ENCODE measurements at places on chromosomes 5 and 9. TPM values are rescaled to one million over a fixed set of nuclear protein-coding genes. Genes with fewer than 3 reads are reported as not detected.
A peak's percentile ranks its signal among the peaks of the same experiment; 100 is the strongest.

DCAF12 gene
- total RNA-seq: 23.0 TPM

HTR1A gene
- total RNA-seq: not detected

CFAP157 gene
- not detected for total RNA-seq

TERT gene
- total RNA-seq: not detected

YIPF5 gene
- 14.7 TPM for total RNA-seq

LIX1 gene
- total RNA-seq: not detected

GABRA1 gene
- total RNA-seq: not detected

SNCAIP gene
- 0.66 TPM for total RNA-seq

FOXD4L6 gene
- total RNA-seq: not detected

THOC3 gene
- 5.9 TPM for total RNA-seq

GDNF gene
- total RNA-seq: 89.0 TPM

- no peaks in the 10 kb centered on the region for H3K4me1 ChIP-seq
- H3K36me3 ChIP-seq: no peaks in the 10 kb centered on the region
- no peak overlapping the region for H3K27ac ChIP-seq
- no peak for DNase-seq
- H3K27me3 ChIP-seq: no peaks in the 10 kb centered on the region
- no peak overlapping the region for H3K4me3 ChIP-seq
Measured at GRCh38 chr9:91374939-91375338, 13.2 kb upstream of the AUH start.

DNA sequence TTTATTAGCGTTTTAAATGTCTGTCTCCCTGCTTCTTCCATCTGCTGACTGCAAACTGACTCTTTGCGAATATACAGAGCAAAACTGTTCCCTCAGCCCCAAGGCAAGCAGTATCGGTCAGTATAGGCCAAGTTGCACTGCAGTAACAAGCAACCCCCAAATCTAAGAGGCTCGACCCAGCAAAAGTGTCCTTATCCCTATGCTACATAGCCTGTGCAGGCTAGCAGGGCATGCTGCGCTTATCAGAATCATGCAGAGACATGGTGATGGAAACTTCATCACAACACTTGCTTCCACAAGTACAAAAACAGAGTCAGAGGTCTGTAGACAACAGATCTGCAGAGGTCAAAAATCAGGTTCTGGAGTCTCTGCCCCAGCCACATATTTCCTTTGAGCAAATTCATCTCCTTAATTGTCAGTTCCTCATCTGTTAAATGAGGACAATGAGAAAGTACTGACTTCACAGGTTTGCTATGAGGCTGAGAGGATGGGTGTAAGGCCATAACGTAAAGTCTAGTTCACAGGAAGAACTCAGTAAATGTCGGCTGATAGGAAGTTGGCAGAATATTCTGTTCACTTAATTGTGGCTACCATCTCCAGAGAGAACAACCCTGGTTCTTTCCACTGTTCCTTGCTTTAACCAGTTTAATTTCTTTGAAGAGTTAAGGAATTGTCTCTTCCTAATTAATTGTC is 9.6 kb upstream of the IL17B start:
- H3K36me3 ChIP-seq: no peaks in the 10 kb centered on the region
- no peak overlapping the region for H3K4me3 ChIP-seq
- H3K27me3 ChIP-seq: no peaks in the 10 kb centered on the region
- H3K4me1 ChIP-seq: peaks cover 21% of the 10 kb centered on the region
- H3K27ac ChIP-seq: peak overlapping the region; percentile 63
- no peak for DNase-seq

- no peak for DNase-seq
- H3K4me1 ChIP-seq: no peaks in the 10 kb centered on the region
- no peak overlapping the region for H3K4me3 ChIP-seq
- H3K27me3 ChIP-seq: no peaks in the 10 kb centered on the region
- H3K27ac ChIP-seq: no peak overlapping the region
Measured at GRCh38 chr5:82820961-82821845, 256.0 kb downstream of the TMEM167A start.

GRCh38 chr5:41788941-41789368 is 81.3 kb downstream of the OXCT1 start:
- H3K27ac ChIP-seq: no peak overlapping the region
- H3K36me3 ChIP-seq: no peaks in the 10 kb centered on the region

- peak overlapping the region; percentile 50 for H3K27ac ChIP-seq
- peak; percentile 66 for DNase-seq
- no peaks in the 10 kb centered on the region for H3K27me3 ChIP-seq
- H3K4me3 ChIP-seq: no peak overlapping the region
- H3K4me1 ChIP-seq: peaks cover 13% of the 10 kb centered on the region
- H3K36me3 ChIP-seq: peaks cover 91% of the 10 kb centered on the region
Measured at GRCh38 chr9:121765021-121765950, 113.9 kb downstream of the DAB2IP start.

- no peaks in the 10 kb centered on the region for H3K4me1 ChIP-seq
- DNase-seq: no peak
- no peaks in the 10 kb centered on the region for H3K27me3 ChIP-seq
Measured at GRCh38 chr5:44942524-44943001, 133.8 kb downstream of the MRPS30 start.

GRCh38 chr9:124855944-124856765 is 2.9 kb downstream of the WDR38 start:
- peaks cover 35% of the 10 kb centered on the region for H3K4me1 ChIP-seq
- H3K27ac ChIP-seq: no peak overlapping the region
- peaks cover 49% of the 10 kb centered on the region for H3K36me3 ChIP-seq
- H3K27me3 ChIP-seq: no peaks in the 10 kb centered on the region
- DNase-seq: no peak
- H3K4me3 ChIP-seq: no peak overlapping the region

DNA sequence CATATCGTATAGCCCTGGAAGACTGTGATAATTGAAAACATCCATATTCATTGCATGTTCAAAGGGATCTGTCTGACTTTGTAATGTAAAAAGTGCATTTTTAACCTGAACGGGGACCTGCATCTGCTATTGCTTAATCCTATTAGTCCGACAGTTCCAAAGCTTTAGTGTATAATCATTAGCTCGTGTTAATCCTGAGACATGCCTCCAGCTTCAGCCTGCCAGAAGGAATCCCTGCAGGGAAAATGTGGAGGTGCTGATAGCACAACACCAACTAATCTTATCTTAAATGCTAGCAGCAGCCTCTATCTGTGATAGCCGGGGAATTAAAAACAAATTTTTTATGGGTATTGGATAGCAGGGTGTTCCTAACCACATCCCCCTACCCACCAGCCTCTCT is 495.2 kb downstream of the TLE4 start:
- peaks cover 13% of the 10 kb centered on the region for H3K4me1 ChIP-seq
- H3K4me3 ChIP-seq: no peak overlapping the region
- no peaks in the 10 kb centered on the region for H3K27me3 ChIP-seq

- H3K27me3 ChIP-seq: no peaks in the 10 kb centered on the region
- H3K4me3 ChIP-seq: peak overlapping the region; percentile 3
- peaks cover 31% of the 10 kb centered on the region for H3K4me1 ChIP-seq
- H3K36me3 ChIP-seq: no peaks in the 10 kb centered on the region
Measured at GRCh38 chr5:72452515-72453245, 54.5 kb downstream of the ZNF366 start.

GRCh38 chr5:90293931-90294330 is 115.6 kb downstream of the CETN3 start:
- no peak overlapping the region for H3K27ac ChIP-seq
- no peak overlapping the region for H3K4me3 ChIP-seq
- H3K36me3 ChIP-seq: no peaks in the 10 kb centered on the region
- no peaks in the 10 kb centered on the region for H3K27me3 ChIP-seq

Data from psoas muscle (tissue), 8 donors.